Tongue (tissue), 3 donors: ENCODE measurements at places on chromosomes 2 and 18. TPM values are rescaled to one million over a fixed set of nuclear protein-coding genes. Genes with fewer than 3 reads are reported as not detected.

Gene TPO
- 4.4 TPM for total RNA-seq

Gene SNTG2
- total RNA-seq = 2.7 TPM

Gene ZFP36L2
- total RNA-seq = 59.8 TPM

Gene CHRNG
- total RNA-seq = 19.5 TPM

Gene CD302
- total RNA-seq = 24.5 TPM

Gene RAB6D
- total RNA-seq = not detected

Gene CYRIA
- 10.9 TPM for total RNA-seq

Gene HOXD1
- total RNA-seq = not detected

DNA sequence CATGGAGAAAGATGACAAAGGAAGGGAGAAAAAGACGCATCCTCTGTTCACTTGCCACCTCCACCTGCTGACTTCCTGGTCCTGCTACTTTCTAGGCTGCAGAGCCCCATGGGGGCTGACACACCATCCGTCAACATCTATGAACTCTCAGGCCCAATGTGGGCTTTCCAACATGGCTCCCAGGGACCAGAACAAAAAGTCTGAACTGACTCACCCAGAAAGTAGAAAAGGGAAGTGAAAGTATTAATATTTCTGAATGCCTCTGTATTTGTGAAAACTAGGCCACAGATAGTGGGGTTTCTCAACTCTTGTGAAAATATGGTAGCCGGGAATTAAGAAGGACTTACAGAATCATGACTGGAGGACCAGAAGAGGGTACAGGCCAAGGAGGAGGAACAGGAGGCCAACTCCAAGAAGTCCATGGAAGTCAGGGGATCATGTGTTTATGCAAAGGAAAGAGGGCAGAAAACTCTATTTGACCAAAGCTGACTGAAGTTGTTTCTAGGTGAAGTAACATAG is 123.1 kb upstream of the CAB39 start:
- DNase-seq = no peak

GRCh38 chr18:38940863-38941531 is 1375.4 kb upstream of the CELF4 start:
- DNase-seq = peak; percentile 1

DNA sequence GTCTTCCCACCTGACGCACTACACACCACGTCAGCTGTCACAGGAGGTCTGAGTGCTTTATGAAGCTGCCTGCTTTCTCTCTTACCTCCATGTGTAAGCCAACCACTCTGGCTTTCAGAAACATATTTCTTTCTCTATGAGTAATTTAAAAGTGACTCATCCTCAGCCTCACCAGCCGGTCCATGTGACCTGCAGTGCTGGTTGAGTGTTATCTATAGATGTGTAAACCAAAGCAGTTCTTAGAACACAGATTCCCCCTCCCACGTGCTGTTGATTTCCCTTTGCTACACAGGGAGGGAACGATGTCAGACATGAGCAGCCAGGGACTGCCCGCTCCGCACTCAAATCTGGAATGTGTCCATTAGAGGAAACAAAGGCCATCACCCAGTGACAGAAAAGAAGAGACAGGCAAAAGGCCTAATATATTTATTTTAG is 157.8 kb downstream of the BCL2 start:
- no peak for DNase-seq

GRCh38 chr2:234673961-234674759 is 177.3 kb upstream of the ARL4C start:
- no peak for DNase-seq

- DNase-seq = peak; percentile 86
Observed at GRCh38 chr2:26846334-26847306, 1.3 kb upstream of the DPYSL5 start.
